Neuronal stem cell (in vitro differentiated cells): ENCODE measurements at places on chromosomes 3 and 15.

- DNase-seq = no peak
Observed at GRCh38 chr15:71547011-71547410, 263.3 kb upstream of the NR2E3 start.

DNA sequence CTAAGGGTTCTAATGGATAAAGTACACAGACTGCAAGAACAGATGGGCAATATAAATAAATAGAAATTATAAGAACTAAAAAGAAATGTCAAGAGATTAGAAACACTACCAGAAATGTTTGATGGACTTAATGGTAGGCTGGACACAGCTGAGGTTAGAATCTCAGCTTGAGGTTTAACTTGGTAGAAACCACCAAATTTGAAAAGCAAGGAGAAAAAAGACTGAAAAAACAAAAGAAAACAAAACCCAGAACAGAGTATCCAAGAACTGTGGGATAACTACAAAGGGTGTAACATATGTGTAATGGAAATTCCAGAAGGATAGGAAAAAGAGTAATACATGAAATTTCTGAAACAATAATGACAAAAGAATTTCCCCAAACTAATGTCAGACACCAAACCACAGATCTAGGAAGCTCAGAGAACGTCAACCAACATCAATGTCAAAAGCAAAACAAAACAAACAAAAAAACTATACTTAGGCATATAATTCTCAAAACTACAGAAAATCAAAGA is 35.0 kb downstream of the RFX7 start:
- no peak for DNase-seq

GRCh38 chr3:134859341-134859740 is 64.3 kb downstream of the EPHB1 start:
- DNase-seq = no peak

- DNase-seq = no peak
Observed at GRCh38 chr3:133014325-133014724, 23.9 kb upstream of the TMEM108 start.

- no peak for DNase-seq
Observed at GRCh38 chr3:10627884-10628572, 122.6 kb upstream of the ATP2B2 start.

DNA sequence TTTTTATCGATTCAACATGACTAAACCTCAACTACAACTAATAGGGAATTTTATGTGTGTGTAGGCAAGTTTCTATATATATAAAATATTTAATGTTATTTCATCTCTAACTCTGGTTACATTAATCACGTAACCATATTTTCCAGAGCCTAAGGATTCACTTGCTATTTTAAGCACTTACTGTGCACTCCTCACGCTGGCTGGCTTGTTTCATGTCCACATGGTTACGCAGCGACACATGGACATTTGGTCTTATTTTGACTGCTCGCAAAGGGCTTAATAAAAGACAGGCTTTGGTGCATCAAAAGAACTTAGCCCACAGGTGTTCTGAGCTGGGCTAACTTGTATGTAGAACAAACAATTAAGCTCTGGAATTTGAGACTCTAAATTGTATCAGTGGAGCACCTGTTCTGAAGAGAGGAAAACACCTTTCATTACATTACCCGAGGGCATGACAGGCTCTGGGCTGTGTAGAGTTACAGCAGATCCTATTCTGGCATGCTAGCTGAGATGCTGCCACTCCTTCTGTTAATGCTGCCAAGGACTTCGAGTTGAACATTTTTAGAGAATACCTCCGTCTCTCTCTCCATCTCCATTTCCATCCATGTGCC is 130.0 kb upstream of the NR2F2 start:
- DNase-seq = no peak

DNA sequence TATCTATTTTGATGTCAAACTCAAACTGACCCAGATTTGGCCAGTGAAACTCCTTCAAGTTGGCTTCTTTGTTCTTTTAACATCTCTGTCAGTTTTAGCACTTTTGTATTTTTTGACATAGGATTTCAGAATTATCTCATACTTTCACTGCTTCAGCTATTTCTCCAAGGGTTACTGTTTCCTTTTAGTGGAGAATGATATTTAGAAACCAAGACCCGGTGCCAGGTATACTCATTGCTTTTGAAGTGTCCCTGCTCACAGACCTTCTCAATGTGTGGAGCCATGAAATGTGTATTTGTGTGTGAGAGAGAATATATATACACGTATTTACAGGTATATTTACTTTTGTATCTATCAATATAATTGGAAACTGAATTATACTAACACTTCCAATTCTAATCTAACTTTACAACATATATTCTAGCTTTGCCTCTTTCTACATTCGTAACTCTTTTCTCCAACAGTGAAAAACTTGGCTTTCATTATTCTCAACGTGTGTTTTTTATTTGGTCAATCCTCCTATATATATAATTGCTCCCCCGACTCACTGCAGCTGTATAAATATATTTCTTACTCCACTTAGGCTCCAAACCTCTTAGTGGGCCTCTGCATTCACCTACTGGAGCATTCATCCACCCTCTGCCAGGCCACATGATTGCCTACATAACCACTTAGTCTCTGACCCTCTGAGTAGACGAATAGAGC is 54.0 kb downstream of the OTOL1 start:
- no peak for DNase-seq

DNA sequence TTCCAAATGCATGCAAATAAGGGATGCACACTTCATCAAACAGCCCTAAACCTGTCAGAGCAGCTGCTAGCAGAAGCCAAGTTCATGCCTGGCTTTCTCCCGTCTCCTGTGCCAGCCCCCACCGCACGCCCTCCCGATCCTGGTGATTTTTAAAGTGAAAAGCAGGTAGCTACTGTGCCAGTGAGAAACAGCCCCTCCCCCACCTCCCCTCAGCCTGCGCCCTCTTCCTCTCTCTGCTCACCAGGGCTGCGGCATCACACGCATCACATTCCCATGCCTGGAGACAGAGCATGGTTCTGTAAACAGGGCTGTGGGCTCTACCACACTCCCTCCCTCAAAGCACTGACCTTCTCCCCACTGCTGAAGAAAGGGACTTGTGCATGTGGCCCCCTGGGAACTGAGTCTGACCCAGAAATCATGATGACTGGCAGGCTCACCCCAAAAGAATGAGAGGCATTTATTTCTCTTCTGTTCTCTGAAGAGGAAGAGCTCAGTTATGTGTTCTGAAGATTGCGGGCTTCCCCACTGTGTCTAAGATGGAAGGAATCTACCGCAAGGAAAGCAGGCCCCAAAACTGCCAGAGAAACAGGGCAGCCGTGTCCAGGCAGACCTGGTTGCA is 14.5 kb upstream of the SLC6A1 start:
- DNase-seq = no peak

GRCh38 chr3:56424336-56424735 is 43.9 kb downstream of the ERC2 start:
- no peak for DNase-seq

DNA sequence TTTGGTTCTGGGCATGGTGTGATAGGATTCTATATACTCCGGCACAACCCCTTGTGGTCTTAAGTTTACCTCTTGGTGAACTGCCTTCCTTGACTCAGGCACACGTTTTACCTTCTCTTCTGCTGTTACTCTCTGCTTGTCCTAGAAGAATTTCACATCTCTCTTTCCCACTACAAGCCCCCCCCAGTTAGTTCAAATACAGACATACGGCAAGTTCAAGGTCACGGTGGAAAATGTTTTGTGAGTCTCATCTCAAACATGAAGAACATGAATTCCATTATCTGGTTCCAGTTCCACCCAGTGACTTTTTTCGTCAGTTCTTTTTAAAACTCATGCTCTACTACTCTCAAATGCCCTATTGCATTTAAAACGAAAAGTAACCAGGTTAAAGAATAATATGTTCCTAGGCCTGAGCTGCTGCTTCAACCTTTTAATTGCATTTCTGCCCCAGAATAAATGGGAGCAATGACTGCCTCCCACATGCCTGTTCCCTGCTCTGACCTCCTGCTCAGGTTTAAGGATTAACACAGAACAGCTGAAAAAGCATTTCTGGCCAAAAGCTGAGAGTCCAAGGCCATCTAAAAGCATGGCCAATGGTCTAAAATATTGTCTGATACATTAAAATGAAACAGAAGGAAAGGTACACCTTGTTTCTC is 132.8 kb downstream of the OSBPL10 start:
- no peak for DNase-seq

- no peak for DNase-seq
Observed at GRCh38 chr15:95897651-95898050, 432.8 kb upstream of the NR2F2 start.

DNA sequence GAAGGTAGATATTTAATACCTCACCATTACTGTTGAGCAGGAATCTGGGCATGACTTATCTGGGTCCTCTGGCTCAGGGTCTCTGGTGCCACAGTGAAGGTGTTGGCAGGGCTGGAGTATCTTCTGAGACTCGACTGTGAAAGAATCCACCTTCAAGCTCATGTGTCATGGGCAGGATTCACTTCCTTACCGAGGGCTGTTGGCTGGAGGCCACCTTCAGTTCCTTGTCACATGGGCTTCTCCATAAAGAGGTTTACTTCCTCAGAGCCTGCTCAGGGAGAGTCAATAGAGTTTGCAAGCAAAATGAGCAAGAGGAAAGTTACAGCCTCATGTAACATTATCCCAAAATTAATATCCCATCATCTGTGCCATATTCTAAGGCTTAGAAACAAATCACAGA is 459.5 kb downstream of the NR2F2 start:
- DNase-seq = no peak

- DNase-seq = no peak
Observed at GRCh38 chr15:40080847-40081246, 27.8 kb downstream of the BMF start.

DNA sequence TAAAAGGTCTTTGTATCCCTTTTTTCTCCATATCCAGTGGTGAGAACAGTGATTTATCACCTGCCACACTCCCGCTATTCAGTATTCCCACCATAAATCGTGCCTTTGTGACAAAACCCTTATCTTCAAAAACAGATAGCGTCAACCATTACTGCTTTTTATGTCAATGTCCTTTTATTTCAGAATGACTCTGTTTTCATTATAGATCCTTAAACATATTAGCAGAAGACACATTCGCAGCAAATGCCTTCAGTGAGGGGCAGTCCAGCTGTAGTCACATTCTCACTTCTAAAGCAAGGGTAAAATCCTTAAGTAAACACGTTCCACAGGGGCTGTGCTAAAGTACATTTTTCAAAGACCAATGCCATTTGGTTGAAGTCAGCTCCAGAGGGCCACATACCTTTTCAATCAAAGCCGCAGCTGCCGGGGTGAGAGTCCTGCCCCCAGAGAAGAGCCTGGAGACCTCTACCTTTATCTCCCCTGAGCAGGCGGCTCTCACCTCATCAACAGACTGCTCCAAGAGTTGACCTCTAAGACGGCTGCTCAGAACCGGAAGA is 53.4 kb downstream of the PDZRN3 start:
- DNase-seq = no peak

- DNase-seq = no peak
Observed at GRCh38 chr3:161212171-161212771, 8.8 kb upstream of the NMD3 start.

- no peak for DNase-seq
Observed at GRCh38 chr3:124401843-124402242, 328.4 kb upstream of the UMPS start.

DNA sequence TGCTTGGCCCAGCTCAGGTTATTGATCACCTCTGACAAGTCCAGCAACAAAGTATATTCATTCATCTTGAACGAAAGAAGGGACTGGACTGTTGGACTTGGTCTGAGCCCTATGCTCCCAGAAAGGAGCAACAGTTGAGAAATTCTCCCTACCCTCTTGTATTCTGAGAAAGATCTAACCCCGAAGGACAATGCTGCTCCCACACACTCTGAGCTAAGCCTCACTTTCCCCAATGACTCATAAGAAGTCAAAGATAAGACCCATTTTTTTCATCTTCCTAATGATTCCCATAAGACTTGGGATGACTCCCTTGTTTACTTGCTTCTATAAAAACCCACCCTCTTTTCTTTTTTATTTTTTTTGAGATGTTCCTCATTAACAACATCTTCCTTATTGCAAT is 549.4 kb upstream of the MDFIC2 start:
- no peak for DNase-seq

DNA sequence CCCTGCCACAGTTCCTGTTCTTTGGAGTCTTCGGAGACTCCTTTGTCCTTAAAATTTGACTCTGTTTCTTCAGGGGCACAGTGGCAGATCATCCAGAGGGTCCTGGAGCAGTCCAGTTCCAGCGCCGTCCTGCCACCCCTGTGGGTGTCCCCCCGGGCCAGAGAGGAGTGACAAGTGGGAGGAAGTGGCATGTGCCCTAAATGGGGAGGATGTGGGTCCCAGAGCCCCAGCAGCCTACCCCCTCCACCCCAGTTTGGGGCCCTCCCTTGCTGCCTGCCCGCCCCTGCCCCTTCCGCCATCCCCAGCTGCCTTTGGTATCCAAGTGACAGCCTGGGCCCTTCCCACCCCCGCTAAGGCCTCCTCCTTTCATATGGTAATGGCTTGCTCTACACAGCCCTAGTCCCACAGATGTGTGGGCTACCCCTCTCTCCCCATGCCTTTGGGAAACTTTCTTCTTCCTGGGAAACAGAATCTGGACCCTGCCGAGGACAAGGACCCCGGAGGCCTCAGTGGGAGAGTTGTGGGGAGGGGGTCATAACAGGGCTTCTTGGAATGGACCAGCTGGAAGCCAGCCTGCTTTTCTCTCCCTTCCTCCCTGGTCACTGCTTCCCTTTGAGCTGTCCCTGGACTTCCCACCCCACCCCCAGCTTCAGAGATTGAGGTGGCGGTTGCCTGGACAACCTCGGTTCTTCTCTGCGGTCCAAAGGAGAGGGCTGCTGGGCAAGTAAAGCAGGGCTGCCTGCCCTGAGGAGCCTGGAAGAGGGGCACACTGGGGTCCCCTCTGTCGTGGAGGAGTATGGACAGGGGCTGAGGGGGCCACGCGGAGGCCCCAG is 43.2 kb downstream of the KLHL25 start:
- peak; percentile 63 for DNase-seq

- no peak for DNase-seq
Observed at GRCh38 chr15:94205366-94205765, 26.0 kb upstream of the MCTP2 start.

- DNase-seq = no peak
Observed at GRCh38 chr3:182716114-182716688, 77.1 kb upstream of the ATP11B start.

- DNase-seq = no peak
Observed at GRCh38 chr3:98809557-98809956, 46.4 kb downstream of the ST3GAL6 start.

GRCh38 chr3:194080436-194080835 is 55.5 kb upstream of the HES1 start:
- DNase-seq = no peak
